Motor neuron (in vitro differentiated cells): ENCODE measurements at places on chromosomes 1 and 21. TPM values are rescaled to one million over a fixed set of nuclear protein-coding genes. Genes with fewer than 3 reads are reported as not detected.

- no peak for ATAC-seq
These were observed 224.4 kb downstream of the VAV3 start for GRCh38 chr1:107740579-107740978.

The SPRR2A gene
- total RNA-seq = 0.67 and 1.2 TPM in 2 replicates

GRCh38 chr1:8118031-8118451 lies 91.9 kb upstream of the ERRFI1 start:
- no peak for ATAC-seq

The PATJ gene
- total RNA-seq = 12.0 and 14.2 TPM in 2 replicates

The LCE1B gene
- total RNA-seq = 0.41 TPM in 1 of 2 replicates, not detected in the other
